Caco-2 (cell line): ENCODE measurements at places on chromosomes 13 and 19.
A peak's percentile ranks its signal among the peaks of the same experiment; 100 is the strongest.

DNA sequence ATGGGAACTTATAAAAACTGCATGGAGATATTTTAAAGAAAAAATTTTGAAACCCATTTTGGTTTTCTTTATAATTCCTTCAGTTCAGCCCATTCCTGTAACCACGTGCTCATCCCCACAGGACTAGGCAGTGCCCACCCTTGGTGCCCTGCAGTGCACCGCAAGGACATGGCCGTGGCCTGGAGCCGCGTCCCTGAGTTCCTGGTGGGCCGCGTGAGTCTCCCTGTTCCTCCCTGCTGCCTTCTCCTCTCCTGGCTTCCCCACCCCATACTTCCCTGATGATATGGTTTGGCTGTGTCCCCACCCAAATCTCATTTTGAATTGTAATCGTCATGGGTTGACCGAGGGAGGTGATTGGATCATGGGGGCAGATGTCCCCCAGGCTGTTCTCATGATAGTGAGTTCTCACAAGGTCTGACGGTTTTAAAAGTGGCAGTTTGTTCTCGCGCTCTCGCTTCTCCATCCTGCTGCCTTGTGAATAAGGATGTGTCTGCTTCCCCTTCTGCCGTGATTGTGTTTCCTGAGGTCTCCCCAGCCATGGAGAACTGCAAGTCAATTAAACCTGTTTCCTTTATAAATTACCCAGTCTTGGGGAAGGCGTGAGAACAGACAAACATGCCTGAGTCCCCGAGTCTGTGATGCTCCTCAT lies 31.6 kb upstream of the TFDP1 start:
- DNase-seq, result no peak

- peak; percentile 83 for DNase-seq
Observed at GRCh38 chr19:58279042-58279924, 528 bp downstream of the ZNF8 start.

- DNase-seq, result no peak
Observed at GRCh38 chr19:57071444-57071843, 48.3 kb upstream of the USP29 start.

GRCh38 chr13:96540670-96541069 lies 450.8 kb downstream of the HS6ST3 start:
- DNase-seq, result no peak

- peak; percentile 75 for DNase-seq
Observed at GRCh38 chr19:12669270-12670158, 2.9 kb downstream of the WDR83 start.

DNA sequence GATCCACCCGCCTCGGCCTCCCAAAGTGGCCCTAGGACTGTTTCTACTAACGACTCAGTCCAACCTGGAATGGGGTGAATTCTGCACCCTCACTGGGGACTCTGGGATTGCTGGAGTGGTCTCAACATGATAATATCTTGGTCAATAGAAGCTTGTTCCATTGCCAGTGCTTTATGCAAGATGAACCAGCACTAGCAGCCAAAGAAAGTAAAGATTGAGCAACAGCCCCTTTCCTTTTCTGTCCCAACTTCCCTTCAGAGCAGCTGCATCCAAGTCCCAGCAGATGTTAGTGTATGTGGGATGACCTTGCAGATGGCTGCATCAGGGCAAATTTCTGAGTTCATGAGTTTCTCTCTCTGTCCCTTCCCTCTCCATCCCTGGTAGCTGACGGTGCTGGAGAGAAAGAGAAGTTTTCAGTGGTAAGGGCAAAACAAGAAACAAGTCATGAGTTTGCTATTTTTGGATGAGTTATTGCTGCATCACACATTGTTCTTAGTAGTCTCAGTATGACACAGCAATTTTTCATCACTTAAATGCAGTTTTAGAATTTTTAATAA lies 183.6 kb upstream of the EDNRB start:
- DNase-seq, result no peak

GRCh38 chr19:3606690-3607289 lies at the start of gene TBXA2R:
TBXA2R (minus strand) TSS chr19:3606875; CDS start chr19:3600634, 6,241 bp downstream.
- DNase-seq, result no peak

GRCh38 chr13:94542917-94543316 lies 53.0 kb downstream of the TGDS start:
- DNase-seq, result no peak

DNA sequence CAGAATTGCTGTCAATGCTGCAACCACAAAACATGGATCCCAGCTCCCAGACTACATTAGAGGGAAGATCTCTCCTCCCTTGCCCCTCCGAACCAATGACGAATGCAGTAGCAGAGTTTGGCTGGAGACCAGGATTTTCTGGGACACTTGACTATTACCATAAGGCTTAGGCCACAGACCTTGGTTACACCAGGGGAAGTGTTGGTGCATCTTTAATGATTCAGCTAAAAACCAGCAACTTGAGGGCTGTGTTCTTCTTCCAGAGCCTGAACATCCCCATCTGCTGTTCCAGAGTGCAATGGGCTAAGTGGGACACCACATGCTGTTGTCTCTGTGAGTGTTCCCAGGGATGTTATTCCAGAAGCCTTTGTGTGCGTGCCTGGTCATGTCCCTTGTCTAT lies 528.2 kb downstream of the LMO7 start:
- no peak for DNase-seq

- no peak for DNase-seq
Observed at GRCh38 chr19:29324291-29324680, 111.3 kb upstream of the UQCRFS1 start.

GRCh38 chr19:11091703-11092153 lies 2.5 kb downstream of the LDLR start:
- DNase-seq, result peak; percentile 73

GRCh38 chr19:11971041-11971440 lies 6.2 kb downstream of the ZNF763 start:
- no peak for DNase-seq
